ENCODE measurements at places on chromosomes 5 and 9. TPM values are rescaled to one million over a fixed set of nuclear protein-coding genes. Genes with fewer than 3 reads are reported as not detected.

Gene SLCO6A1
- 1.6 TPM for total RNA-seq

Gene CDC20B
- total RNA-seq, result 0.34 TPM

Gene PSAT1
- total RNA-seq, result 83.3 TPM

Gene RLN1
- not detected for total RNA-seq

Gene IL9
- total RNA-seq, result not detected

- no peak for DNase-seq
Measured at GRCh38 chr9:88947581-88948573, 43.4 kb upstream of the S1PR3 start.

DNA sequence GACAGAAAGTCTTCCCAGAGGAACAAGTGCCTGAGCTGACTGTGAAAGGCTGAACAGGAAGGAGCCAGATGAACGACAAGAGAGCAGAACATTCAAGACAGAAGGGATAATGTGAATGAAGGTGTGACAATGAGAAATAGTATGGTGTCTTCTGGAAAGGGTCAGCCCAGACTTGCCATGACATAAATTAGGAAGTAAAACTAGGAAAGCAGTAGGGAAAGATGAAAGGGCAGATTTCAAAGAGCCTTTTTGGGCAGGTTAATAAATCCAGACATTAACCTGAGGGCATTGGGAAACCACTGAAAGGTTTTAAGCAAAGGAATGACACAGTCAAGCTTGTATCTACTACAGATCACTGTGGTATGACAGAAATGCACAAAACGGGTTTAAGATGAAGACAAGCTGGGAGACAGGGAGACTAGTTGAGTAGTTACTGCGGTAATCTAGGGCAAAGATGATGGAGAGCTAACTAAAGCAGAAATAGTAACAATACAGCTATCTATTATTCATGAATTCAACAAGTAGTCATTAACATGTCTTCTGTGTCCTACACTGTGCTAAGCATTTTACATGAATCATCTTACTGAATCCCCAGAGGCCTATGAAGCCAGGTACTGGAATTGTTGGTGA lies 580.9 kb upstream of the WWC1 start:
- DNase-seq, result no peak

DNA sequence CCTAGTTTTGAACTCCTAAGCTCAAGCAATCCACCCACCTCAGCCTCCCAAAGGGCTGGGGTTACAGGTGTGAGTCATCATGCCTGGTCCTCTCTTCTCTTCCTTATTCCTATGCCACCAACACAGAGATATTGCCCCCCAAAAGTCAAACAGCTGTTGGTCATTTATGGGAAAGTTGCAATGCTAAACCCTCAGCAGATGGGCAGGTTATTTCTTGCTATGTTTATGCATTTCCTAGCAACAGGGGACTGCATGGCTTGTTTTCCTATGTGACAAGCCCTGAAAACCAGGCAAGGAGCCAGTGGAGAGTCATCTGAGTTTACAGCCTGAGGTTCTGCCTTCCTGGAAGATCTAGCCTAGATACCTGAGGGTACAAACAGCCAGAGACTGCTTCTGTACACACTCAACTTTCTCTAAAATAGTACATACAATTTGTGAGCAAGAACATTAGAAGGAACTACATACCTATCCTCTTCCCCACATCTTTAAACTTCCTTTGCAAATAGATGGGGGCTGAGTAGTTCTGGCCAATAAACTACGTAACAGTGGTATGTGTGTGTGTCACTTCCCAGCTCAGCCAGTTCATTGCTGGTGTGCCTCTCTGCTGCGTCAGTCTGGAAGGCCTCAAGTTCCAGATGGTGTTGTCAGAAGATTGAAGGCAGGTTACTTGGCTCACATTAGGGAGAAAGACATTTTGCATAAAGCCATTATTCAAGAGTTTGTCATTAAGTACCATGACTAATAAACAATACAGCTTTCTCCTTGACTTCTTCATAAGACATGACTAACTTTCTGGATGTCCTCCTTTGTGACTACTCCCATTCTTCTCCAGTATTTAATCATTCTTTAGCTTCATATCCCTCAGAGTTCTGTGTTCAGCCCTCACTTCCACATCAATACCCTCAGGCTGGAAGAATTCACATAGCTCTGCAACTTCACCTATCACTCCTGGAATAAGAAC lies 65.3 kb downstream of the CSNK1A1 start:
- DNase-seq, result no peak

- DNase-seq, result no peak
Measured at GRCh38 chr5:142772446-142773293, 2.5 kb downstream of the ARHGAP26 start.

DNA sequence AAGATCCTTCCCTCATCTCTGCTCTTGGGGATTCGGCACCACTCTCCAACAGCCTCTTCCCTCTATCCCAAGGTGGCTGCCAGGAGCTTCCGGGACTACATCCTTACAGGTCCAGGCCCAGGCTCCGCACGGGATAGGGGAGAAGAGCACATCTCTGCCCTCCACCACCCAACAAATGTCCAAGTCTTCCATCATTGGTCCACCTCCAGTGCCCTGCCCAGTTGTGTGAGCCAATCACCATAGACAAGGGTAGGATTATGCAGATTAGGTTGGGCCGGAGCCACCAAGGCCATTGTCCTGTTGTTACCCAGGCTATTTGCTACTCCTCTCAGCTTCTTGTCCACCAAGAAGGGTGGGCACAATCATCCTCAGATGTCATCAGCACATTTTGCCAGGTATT lies 9.1 kb downstream of the UNC5A start:
- DNase-seq, result no peak

- DNase-seq, result no peak
Measured at GRCh38 chr5:96004087-96004486, 42.4 kb upstream of the ELL2 start.

- DNase-seq, result no peak
Measured at GRCh38 chr5:126007841-126008240, 415.4 kb upstream of the GRAMD2B start.

DNA sequence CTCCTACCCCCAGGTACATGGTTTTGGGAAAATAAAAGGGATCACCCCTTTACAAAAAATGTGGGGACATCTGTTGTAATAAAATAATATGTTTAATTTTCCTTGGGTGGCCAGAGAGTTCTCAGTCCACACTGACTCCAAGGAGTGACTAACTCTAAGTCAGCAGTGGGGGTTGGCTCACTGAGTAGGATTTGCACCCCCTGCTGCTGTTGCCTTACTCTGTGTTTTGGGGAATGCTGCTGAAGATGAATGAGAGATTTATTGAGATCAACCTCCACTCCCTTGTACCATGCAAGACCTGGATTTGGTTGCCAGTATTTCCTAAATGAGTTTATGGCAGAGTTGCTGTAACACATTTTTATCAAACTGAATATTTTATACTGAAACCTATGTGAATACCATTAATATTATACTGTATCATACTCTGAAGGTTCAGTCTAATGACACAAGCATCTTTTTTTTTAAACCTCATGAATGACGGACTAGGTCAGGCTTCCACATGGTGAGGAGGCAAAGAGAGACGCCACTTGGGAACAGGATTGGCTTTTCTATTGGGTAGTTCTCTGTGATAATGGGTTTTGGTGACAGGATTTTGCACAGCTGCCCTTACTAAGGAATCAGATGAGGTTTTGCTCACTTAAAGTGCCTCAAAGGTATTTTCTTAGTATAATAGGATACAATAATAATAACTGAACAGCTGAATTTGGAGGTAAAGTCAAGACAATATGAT lies 121.3 kb upstream of the OSMR start:
- DNase-seq, result no peak

- no peak for DNase-seq
Measured at GRCh38 chr9:125262294-125262991, 817 bp downstream of the GAPVD1 start.

GRCh38 chr5:6856653-6857052 lies 143.4 kb downstream of the TENT4A start:
- DNase-seq, result peak; percentile 20

- no peak for DNase-seq
Measured at GRCh38 chr5:179461576-179461975, 88.8 kb upstream of the RUFY1 start.

DNA sequence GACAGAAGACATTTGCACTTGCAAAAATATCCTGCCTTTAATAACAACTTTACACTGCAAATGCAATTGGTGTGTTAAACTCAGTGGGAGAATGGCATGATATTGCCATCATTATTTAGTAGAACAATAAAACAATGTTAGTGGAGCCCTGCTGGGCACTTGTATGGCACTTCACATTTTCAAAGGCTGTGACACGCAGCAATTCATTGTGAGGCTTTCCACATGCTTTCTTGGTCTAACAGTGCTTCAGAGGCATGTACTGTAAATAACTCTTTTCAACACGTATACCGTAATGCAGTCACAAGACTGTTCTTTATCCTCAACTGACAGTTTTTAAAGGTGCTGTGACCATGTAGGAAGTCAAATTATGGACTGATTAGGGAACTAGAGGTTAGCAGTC lies 155.5 kb upstream of the EPB41L4A start:
- no peak for DNase-seq

DNA sequence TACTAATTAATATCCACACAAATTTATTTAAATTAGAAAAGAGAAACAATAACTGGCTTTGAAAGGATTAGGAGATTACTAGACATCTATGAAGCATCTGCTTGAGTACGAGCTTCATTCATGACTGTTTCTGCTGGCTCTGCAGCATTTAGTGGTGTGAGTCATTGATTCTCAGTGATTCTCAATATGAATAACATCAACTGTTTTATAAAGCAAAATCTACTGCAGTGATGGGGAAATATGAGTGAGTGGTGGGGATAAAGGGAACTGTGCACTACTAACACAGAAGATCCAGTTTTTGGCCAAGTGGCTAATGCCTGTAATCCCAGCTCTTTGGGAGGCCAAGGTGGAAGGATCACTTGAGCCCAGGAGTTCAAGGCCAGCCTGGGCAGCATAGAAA lies 8.4 kb downstream of the FNBP1 start:
- no peak for DNase-seq

DNA sequence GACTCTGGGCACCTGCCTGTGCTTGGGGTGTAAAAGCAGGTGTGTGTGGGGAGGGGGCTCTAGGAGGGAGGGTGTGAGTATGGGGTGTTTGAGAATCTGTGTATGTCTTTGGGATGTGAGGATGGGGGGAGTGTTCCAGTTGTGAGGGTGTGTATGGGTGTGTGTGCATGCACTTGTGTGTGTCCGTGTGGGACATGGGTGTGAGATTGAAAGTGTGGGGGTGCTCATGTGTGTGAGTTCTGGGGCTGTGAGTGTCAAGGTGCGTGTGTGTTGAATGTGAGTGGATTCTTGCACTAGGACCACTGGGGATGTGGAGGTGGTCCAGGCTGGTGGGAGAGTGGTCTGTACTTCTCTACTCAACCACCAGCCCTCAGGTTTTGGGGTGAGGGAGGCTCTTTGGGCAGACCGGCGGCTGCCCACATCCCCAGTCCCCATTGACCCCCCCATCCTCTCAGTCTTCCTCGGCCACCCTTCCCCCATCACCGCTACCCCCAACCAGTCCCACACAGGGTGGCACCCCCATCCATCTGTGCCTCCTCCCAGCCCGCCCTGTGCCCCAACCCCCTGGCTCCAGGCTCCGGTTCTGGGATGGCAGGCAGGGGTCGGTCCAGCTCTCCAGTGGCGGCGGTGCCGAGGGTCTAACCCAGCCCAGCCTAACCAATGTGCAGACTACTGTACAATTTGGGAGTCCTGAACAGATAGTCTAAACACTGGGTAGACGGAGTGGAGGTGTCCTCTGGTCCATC lies 31.5 kb downstream of the GOLGA2 start:
- no peak for DNase-seq

GRCh38 chr9:34987160-34987901 lies 2.2 kb upstream of the DNAJB5 start:
- no peak for DNase-seq

GRCh38 chr5:149447373-149448367 lies 68.6 kb upstream of the IL17B start:
- no peak for DNase-seq

GRCh38 chr5:173451031-173451430 lies 122.8 kb upstream of the STC2 start:
- peak; percentile 22 for DNase-seq

- no peak for DNase-seq
Measured at GRCh38 chr5:58545912-58546311, 37.0 kb upstream of the RAB3C start.

- no peak for DNase-seq
Measured at GRCh38 chr9:101707721-101708120, 30.7 kb downstream of the GRIN3A start.

DNA sequence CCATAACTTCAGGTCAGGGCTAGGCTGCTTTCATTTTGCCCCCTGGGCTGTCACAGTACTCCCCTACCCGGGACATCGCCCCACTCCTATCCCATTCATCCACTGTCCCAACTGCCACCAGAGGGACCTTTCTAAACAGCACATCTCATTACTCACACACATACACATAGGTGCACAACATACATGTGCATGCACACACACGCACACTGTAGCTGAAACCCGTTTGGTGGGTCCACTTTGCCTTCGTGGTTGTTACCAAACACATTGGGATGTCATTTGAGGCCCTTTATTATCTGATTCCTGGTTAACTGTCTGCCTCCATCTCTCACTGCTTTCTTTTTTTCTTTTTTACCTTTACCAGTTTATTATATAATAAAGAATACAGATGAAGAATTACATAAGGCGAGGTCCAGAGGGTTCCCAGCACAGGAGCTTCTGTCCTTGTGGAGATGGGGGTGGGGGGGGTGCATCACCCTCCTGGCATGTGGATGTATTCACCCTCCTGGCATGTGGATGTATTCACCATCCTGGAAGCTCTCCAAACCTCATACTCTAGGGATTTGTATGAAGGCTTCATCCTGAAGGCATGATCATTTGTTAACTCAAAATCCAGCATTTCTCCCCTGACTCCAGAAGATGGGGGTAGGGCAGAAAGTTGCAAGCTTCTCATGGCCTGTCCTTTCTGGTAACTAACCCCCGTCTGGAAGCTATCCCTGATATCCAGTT lies 186.0 kb downstream of the GOLPH3 start:
- no peak for DNase-seq

Measured in glutamatergic neuron (in vitro differentiated cells).